Activated naive CD4-positive, alpha-beta T cell (primary cell): ENCODE measurements at places on chromosomes 2 and 18.

DNA sequence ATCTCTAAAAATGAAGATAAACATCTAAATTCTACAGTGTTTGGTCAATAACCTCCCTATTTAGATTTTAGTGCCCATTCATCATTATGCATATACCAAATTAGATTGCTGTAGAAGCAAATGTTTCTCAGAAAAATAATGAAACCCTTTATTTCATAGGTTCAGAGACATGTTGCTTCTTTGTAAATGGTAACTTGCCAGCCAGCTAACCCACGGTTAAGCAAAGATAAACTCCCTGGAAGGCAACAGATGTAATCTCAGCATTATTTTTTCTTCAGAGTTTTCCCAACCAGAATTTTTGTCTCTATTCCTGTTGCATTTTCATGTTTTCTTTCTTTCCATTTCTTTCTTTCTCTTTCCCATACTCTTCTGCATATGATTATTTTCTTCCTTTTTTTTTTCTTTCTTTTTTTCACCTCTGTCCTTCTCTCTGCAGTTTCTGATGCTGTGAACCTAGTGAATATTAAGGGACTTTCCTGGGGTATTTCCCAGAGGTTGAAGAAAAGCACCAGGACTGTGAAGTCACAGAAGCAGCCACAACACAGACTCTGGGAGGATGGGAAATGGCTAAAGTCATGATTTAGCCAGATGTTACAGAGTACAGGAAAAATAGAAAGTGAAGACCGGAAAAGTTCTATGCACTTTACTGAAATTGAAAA is 50.0 kb upstream of the DSG1 start:
- DNase-seq: no peak

DNA sequence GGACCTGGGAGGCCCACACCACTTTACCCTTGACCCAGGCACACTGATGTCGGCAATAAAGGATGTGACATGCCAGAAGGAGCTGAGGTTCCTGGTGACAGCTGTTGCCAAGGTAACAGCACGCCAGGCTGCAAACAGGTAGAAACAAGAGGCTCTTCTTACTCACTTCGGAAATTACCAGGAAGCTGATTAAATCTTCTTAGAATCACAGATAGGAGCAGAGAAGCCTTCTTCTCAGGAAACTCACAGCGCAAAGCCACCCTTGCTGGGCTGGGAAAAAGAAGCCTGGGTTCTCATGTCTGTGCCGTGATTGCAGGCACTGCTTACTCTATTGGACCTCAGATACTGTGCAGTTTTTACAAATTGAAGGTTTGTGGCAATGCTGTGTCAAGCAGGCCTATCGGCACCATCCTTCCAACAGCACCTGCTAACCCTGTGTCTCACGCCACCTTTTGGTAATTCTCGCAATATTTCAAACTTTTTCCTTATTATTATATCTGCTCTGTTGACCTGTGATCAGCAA is 61.0 kb upstream of the TAF1B start:
- peak; percentile 24 for DNase-seq

- no peak for DNase-seq
Observed at GRCh38 chr2:43105586-43106558, 120.5 kb downstream of the ZFP36L2 start.

GRCh38 chr2:71385012-71385411 is 53.4 kb downstream of the ZNF638 start:
- no peak for DNase-seq

DNA sequence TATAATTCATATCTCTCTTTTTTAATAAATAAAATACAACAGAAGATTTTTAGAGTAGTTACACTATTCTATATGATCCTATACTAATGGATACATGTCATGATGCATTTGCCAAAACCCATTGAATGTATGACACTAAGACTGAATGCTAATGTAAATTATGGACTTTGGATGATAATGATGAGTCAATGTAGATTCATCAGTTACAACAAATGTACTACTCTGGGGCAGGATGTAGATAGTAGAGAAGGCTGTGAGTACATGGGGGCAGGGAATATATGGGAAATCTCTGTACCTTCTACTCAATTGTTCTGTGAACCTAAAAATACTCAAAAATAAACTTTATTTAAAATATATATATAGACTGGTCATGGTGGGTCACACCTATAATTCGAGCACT is 45.6 kb upstream of the NEDD4L start:
- no peak for DNase-seq

GRCh38 chr18:56115071-56116015 is 523.0 kb downstream of the TXNL1 start:
- DNase-seq: no peak

GRCh38 chr2:172462373-172462848 is 35.0 kb downstream of the ITGA6 start:
- no peak for DNase-seq

DNA sequence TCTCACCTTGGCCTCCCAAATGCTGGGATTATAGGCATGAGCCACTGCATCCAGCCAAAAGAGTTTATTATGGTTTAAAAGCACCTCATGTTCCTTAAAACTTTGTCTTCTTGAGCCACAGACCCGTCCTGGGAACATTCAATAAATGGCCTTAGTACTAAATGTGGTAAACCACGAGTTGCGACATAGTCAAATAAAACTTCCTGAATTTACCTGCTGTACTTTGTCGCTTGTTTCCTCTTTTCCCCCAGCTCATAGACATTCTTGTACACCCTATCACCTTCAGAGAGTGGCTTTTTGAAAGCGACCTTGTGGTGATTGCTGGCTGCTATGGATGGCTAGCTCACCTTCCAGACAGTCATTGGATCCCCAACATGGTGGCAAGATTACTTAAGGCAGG is 310.4 kb downstream of the LRRTM1 start:
- no peak for DNase-seq

- DNase-seq: no peak
Observed at GRCh38 chr2:233833345-233833744, 21.0 kb downstream of the HJURP start.

- DNase-seq: no peak
Observed at GRCh38 chr2:41999592-42000281, 48.1 kb upstream of the PKDCC start.

DNA sequence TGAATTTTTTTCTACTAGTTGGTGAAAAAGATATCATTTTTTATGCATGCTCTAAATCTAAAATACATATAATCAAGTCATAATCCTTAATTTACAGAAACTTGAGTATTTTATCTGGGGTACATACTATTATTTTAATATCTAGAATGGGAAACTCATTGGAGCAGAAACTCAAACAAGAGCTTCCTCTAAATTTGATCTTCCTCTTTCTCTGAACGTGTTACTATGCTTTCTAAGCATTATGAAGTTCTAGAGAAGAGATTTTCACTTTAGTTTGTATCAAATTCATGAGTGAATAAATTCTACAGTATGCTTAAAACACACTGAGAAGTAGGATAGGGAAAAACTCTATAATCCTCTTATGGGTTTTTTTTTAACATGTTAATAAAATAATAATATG is 20.6 kb upstream of the SLC38A11 start:
- no peak for DNase-seq

DNA sequence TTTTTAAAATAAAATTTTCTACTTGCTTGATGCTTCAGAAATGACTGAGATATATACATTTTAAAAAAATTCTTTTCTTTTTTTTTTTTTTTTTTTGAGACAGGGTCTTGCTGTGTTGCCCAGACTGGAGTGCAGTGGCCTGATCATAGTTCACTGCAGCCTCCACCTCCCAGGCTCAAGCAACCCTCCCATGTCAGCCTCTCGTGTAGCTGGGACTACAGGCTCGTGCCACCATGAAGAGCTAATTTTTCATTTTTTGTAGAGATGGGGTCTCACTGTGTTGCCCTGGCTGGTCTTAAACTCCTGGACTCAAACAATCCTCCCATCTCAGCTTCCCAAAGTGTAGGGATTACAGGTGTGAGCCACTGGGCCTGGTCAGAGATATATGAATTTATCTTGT is 12.9 kb downstream of the CYS1 start:
- DNase-seq: no peak

DNA sequence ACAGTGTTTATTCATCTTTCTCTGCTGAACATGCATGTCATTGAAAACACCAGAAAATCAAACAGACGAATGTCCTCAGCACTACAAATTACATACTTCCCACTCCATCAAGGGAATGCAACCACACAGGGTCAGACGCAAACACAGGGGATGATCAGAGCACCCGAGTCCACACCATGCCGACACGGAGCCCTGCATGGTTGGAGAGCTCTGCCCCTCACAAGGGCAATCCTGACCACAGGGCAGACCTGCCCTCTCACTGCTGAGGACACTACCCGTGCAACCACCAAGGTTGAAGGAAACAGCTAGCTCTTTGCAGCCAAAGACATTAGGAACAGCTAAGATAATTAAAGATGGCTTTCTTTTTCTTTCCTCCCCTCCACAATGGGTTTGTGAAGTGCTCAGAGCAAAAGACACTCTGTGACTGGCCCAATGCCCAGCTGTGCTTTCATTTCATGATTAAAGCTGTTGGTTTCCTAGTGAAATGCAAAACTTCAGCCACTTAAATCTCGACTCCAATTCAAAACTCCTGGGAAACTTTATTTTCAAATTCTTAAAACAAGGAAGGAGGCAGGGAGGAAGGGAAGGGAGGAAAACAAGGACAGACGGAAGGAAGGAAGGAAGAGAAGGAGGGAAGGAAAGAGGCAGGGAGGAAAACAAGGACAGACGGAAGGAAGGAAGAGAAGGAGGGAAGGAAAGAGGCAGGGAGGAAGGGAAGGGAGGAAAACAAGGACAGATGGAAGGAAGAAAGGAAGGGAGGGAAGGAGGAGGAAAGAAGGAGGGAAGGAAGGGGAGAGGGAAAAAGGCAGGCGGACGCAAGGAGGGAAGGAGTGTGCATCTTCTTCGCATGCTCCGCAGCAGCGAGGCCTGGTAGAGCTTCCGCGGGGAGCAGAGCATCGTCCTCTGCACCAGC is 65.8 kb downstream of the NDUFA10 start:
- no peak for DNase-seq

DNA sequence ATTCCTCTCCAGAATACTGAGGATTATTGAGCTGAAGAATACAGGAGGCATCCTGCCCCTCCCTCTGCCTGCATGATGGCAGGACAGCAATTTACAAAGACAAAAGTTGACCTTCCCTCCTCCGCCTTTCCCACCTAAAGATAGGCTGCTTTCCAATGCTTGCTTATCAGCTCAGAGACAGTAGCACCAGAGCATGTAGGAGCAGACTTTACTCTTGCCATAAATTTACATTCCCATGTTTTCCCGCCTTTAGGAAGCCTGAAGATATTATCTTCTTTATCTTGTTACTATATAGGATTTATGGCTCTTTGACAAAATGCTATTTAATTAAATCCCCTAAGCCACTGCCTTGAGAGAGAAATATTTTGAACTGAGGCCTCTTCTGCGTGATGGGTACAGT is 135.6 kb upstream of the HNMT start:
- DNase-seq: no peak

DNA sequence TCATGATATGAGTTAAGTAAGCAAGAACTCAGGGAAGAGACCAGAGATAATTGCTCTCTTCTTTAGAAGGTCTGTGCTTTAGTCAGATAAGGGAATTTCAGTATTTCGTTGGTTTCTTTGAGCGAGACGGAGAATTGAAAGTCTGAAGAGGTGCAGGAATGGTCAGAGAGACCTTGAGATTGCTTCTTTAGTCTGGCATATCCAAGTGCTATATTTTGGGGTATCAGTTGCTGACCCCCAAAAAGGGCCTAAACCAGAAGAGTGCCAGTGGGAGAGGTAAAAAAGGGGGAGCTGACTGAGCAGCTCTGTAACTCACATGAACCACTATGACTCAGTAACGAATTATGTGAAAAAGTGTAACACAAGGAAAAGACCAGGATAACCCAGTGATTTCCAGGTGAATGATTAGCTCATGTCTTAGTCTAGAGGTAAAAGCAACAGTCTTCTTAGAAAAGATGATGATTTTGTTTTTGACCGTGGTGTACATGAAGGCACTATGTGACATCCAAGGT is 932.9 kb downstream of the TDRD15 start:
- DNase-seq: no peak

GRCh38 chr2:219542931-219543595 is 546 bp downstream of the CHPF start:
- no peak for DNase-seq

- DNase-seq: no peak
Observed at GRCh38 chr2:237075749-237076599, 9.7 kb upstream of the COPS8 start.

DNA sequence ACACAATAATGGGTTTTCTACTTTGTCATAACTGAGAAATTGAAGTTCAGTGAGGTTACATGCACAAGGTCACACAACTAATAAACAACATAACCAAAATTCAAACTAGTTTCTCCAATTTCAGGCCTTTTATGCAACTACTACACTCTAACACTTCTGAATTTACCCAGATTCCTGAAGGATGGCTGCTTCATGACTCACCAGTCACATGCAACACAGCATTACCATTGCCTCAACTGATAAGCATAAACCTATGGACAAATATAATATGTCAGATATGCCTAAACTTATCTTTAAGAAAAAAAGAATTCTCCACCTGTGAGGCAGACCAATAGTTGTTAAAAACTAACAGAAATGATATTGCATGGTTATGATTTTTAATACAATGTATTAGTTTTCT is 586.5 kb upstream of the SLC8A1 start:
- no peak for DNase-seq

- DNase-seq: no peak
Observed at GRCh38 chr18:66575263-66575662, 28.6 kb downstream of the CDH19 start.

GRCh38 chr2:1854729-1855547 is 110.6 kb upstream of the PXDN start:
- DNase-seq: no peak

- no peak for DNase-seq
Observed at GRCh38 chr2:213455316-213456008, 171.2 kb downstream of the SPAG16 start.

GRCh38 chr2:15693926-15694588 is 102.4 kb downstream of the DDX1 start:
- DNase-seq: no peak

- no peak for DNase-seq
Observed at GRCh38 chr2:172083628-172084394, 1.5 kb upstream of the DLX1 start.

DNA sequence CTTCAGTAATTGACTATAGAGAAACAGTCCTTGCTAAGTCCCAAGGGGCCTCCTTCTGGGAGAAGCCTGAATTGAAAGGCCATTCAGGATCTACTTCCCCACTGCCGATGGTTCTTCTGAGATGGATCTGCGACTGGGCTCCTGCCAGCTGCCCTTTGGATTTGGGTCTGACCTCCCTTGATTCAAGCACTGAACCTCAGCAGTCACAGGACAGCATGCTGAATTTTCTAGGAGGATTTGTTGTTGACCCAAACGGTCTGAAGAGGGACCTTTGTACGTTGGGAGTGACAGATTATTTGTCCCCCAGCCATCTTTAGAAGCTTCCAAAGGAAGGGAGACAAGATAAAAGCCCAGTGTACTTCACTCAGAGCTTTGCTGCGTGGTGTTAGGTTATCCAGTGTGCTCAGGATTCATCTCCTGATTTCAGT is 67.1 kb downstream of the NXPH2 start:
- no peak for DNase-seq

DNA sequence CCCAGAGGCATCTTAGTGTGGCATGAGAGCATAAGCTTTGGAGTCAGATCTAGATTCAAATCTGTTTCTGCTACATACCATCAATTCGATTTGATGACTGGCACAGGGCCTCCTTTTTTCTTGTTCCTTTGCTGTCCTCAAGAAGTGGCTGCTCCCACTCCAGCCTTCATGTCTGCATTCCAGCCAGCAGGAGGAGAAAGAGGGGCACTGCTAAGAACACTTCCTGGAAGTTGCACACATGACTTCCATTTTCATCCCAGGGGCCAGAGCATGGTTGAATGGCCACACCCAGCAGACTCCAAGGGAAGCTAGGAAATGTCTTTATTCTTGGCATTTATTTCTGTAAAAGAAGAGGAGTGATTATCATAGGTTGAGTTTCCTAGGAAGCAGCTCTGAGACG is 50.4 kb downstream of the EML6 start:
- DNase-seq: no peak

GRCh38 chr2:42194428-42194827 is 25.3 kb downstream of the EML4 start:
- DNase-seq: no peak
